Stimulated activated CD8-positive, alpha-beta memory T cell treated with anti-CD3 and anti-CD28 coated beads, Interleukin-4, amount 100 ng/mL, for 48 hours (primary cell): ENCODE measurements at places on chromosomes 16 and 17.
A peak's percentile ranks its signal among the peaks of the same experiment; 100 is the strongest.

DNA sequence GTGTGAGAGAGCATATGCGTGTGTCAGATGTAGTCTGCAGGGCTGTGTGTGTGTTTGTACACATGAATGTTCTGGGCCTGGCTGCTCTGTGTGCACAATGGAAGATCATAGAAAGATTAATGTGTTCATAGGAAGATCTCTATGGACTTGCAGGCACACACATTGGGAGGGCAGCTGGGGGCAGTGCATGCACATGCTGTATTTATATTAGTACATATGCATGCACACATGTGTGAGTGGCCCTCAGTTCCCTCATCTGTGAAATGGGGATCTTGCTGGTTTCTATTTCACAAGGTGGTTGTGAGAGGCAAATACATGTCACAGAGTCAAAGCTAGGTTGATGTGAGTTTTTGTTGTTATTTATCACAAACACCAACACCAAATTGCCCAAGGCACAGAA, 2.1 kb downstream of the CA7 start:
- no peak for DNase-seq

GRCh38 chr16:11662582-11662981, 5.7 kb upstream of the SNN start:
- DNase-seq, result no peak

DNA sequence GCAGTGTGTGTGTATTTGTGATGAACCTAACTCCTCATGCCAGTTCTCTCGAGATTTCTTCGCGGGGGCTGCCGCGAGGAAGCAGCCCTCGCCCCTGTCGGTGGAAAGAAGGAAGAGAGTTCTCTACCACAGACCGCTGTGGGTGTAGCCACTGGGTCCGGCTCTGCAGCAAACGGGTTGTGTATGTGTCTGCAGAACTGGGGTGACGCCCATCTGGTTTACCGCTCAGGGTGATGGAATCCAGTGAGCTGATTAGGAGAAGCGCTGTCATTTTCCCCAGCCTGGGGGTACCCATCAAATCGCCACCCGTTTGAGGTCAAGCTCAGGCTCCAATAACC, 7.7 kb downstream of the CORO6 start:
- peak; percentile 75 for DNase-seq

- no peak for DNase-seq
These were observed 45.0 kb downstream of the SCNN1G start for GRCh38 chr16:23227529-23227928.

- DNase-seq, result no peak
These were observed 73.5 kb upstream of the DNAJA2 start for GRCh38 chr16:47046726-47047523.

DNA sequence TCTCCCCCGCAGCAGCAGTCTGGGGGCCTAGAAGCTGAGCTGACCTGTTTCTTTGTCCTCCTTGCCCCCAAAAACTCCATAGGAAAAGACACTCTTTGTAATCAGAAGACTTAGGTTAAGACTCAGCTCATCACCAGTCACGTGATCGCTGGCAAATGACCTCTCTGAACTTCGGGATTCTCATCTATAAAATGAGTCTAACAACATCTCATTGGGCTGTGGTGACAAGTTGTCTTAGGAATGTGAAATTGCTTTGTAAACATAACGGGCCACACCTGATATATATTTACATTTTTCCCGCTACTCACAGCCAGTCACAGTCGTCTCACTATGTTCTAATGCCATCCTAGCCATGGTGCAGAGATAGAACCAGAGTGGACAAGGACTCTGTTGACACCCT, 86.0 kb upstream of the LHX1 start:
- DNase-seq, result no peak

- DNase-seq, result no peak
These were observed 139.1 kb upstream of the CACNG3 start for GRCh38 chr16:24116989-24117388.
